IPS DF 6.9 (cell line): ENCODE measurements at places on chromosomes 4 and X.

GRCh38 chr4:36320117-36320896, 38.9 kb downstream of the DTHD1 start:
- no peak for DNase-seq

DNA sequence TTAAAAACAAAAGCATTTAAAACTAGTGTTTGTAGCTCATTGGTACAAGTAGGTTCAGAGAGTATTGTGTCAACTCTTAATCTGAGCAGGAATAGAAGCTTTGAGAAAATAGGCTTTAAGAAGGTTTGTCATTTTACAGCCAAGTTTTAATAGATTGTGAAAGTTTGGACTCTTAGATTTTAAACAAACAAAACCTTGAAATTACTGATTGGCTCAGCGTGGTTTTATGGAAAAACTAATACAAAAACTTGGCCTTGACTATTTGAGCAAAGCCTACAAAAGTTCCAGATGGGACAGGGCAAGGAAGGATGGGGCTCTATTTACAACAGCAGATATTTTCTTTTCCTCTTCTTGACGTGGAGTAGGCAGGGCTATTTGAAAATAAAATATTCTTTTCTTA, 16.5 kb downstream of the ZFX start:
- no peak for DNase-seq

DNA sequence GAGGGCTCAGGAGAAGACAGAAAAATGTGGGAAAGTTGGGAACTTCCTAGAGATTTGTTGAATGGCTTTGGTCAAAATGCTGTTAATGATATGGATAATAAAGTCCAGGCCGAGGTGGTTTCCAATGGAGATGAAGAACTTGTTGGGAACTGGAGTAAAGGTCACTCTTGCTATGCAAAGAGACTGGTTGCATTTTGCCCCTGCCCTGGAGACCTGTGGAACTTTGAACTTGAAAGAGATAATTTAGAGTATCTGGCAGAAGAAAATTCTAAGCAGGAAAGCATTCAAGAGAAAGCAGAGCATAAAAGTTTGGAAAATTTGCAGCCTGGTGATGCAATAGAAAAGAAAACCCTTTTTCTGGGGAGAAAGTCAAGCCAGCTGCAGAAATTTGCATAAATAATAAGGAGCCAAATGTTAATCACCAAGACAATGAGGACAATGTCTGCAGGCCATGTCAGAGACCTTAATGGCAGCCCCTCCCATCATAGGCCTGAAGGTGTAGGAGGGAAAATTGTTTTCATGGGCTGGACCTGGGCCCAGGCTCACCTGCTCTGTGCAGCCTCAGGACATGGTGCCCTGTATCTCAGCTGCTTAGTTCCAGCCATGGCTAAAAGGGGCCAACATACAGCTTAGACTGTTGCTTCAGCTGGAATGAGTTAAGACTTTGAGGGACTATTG, 203.8 kb downstream of the RELL1 start:
- no peak for DNase-seq

GRCh38 chr4:152588869-152589268, 53.0 kb upstream of the FBXW7 start:
- no peak for DNase-seq

DNA sequence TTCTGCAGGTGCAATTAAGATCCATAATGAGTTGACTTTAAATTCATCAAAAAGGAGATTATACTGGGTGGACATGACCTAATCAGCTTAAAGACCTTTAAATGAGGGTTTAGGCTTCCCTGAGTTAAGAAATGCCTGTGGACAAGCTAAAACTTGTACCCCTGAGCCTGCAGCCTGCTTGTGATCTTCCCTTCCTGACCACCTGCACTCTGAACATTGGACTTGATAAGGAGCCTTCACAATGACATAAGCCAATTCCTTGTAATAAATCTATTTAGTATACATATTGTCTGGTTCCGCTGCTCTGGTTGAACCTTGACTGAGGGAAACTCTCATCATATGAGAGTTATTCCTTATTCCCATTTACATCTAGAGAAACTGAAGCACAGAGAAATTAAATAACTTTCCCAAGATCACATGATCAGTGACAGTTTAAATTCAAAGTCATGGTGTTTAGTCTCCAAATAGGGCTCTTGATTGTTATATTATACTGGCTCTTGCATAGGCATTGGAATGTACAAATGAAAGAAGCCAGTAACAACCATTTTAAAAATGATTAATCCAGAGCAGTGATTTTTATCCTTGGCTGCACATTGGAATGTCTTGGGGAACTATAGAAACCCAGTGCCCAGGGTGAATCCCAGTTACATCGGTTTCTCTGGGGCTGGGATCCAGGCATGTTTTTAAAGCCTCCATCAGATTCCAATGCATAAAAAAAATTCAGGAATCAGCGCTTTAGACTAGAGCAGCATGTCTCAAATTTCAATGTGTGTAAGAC, 136.1 kb downstream of the MSL3 start:
- DNase-seq = no peak

- no peak for DNase-seq
Observed at GRCh38 chr4:160129439-160129838, 1026.6 kb downstream of the RAPGEF2 start.

- DNase-seq = no peak
Observed at GRCh38 chr4:184235526-184235925, 17.9 kb upstream of the ENPP6 start.

DNA sequence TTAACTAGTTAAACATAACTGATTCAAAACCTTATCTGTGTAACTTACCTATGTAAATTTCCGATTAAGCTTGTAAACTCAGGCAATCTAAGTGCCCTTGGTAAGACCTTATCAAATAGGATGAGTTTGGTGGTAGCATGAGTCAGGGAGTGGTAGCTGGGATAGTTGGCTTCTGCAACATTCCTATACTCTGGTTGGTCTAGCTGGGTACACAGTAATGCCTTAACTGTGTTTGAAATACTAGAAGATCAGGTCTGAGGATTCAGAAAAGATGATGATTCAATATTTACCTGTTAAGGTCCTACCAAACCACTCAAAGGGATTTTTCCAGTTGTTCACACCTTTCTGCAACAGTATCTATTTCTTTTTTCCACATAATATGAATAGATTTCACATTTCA, 5.3 kb downstream of the YIPF7 start:
- DNase-seq = no peak

GRCh38 chr4:142324572-142324971, 521.5 kb downstream of the INPP4B start:
- DNase-seq = no peak

GRCh38 chr4:91427171-91427570, 876.6 kb upstream of the GRID2 start:
- no peak for DNase-seq

GRCh38 chr4:126957556-126957955, 675.2 kb upstream of the INTU start:
- DNase-seq = no peak

DNA sequence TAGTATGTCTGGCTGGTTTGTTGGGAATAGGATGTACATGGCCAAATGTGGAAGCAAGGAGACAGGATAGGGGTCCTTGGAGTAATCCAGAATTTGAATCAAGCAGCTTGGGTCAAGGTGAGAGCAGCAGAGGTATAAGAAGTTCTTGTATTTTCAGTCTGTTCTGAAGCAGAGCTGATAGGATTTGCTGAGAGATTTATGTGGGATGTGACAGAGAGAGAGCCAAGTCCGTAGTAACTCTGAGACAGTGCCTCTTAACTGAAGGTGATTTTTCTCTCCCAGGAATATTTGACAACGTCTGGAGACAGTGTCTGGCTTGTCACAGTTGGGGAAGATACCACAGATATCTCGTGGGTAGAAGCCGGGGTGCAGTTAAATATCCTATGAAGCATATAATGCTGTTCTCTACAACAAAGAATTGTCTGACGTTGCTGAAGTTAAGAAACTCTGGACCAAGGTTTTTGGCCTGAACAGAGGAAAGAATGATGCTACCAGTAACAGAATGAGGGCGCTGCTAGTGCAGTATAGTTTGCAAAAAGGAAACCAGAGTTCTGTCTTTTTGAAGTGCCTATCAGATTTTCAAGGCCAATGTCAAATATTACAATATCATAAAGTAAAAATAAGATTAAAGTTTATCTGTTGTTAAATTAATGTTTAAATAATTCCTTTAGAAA, 184.0 kb downstream of the ARHGAP24 start:
- DNase-seq = no peak

DNA sequence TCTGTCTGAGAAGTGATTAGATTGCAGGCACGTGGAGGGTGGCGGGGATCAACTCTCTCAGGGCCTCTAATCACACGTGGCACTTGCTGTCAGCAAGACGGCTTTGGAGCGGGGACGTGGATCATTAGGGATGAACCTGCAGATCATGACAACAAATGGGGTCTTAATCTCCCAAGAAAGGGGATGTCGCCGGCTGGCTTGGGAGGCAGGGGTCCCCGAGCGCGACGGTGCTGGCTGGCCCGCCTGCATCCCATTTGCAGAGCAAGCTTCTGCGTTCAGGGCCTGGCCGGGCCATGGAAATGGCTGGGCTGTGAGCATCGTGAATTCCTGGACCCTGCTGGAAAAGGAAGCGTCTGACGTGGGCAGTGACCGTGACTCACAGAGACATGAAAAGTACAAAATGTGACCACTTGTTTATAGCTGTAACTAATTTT, 85.1 kb upstream of the SHOX start:
- no peak for DNase-seq

DNA sequence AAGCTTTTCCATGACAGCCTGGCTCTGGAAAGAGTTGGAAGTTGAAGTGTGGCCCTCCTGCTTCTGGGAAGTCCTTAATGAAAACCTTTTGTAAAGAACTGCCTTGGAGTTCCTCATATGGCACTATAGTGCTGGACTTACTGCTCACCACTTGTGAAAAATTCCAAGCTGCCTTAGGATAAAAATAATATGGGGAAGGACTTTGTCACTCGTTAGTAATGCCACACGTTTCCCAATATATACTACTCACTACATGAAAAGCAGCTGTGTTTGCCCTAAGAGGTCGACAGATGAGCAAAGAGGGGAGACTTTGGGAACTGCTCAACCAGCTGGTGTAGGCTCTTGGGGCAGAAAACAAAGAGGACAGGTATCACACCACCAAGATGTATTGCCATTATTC, 11.7 kb downstream of the OPHN1 start:
- DNase-seq = no peak
